Stimulated activated CD4-positive, alpha-beta T cell treated with anti-CD3 and anti-CD28 coated beads, Interleukin-4, amount 100 ng/mL, for 48 hours (primary cell): ENCODE measurements at places on chromosomes 5 and 9.

- DNase-seq = no peak
Measured at GRCh38 chr9:130453487-130453886, 8.7 kb downstream of the ASS1 start.

GRCh38 chr5:57666582-57666981, 184.0 kb upstream of the ACTBL2 start:
- no peak for DNase-seq

DNA sequence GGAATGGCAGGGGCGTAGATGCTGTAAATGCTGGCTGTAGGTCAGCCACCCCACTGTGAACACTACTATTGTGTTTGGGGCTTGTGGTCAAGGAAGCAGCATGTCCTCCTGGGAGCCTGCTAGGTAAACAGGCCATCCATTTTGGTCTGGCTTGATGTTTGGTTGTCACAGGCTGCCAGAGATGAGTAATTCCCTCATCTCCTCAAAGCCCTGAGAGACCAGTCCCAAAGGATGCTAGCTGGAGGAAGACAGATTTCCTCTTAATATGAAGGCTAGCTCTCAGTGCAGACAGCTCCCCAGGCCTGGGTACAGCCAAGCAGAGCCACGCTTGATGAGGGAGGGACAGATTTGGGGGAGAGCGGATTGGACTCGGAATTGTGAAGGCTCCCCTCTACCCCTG, 72.5 kb upstream of the MAP1B start:
- DNase-seq = no peak

- no peak for DNase-seq
Measured at GRCh38 chr9:107615321-107615720, 125.8 kb upstream of the KLF4 start.

DNA sequence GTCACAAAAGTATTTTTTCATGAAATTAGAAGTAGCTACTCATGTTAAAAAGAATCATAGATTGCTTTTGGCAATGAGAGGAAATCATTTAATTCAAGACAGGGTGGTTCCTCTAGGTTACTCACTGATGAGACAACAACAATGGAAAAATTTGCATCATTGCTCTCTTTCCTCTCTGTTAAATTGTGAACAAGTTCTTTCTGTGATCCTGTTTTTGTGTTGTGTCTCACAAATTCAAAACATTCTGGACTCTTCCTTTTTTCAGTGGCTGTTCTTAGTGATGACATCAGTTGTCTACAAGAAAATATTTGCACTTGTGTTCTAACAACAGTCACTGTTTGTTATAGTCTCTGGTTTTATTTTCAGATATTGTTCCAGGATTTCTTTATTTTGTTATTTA, 95.3 kb downstream of the XRCC4 start:
- DNase-seq = no peak

GRCh38 chr5:168991311-168991710, 309.6 kb downstream of the SLIT3 start:
- no peak for DNase-seq

- no peak for DNase-seq
Measured at GRCh38 chr5:176497852-176498251, 39.4 kb downstream of the RNF44 start.

DNA sequence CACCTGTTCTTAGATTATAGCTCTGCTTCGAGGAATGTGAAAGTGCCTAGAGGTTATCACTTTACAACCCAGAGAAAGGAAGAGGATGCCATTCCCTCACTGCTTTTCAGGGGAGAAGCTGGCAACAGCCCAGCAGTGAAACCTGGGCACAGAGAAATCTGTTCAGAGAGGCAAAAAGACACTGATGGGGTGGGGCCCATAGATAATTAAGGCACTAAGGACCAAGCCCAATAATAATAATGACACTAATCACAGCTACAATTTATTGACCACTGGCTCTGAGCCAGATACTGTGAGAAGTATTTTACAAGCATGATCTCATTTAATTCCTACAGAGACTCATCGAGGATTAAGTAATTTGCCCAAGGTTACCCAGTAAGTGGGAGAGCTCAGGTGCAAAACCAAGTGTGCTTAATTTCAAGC, 168.3 kb downstream of the PIK3R1 start:
- no peak for DNase-seq

DNA sequence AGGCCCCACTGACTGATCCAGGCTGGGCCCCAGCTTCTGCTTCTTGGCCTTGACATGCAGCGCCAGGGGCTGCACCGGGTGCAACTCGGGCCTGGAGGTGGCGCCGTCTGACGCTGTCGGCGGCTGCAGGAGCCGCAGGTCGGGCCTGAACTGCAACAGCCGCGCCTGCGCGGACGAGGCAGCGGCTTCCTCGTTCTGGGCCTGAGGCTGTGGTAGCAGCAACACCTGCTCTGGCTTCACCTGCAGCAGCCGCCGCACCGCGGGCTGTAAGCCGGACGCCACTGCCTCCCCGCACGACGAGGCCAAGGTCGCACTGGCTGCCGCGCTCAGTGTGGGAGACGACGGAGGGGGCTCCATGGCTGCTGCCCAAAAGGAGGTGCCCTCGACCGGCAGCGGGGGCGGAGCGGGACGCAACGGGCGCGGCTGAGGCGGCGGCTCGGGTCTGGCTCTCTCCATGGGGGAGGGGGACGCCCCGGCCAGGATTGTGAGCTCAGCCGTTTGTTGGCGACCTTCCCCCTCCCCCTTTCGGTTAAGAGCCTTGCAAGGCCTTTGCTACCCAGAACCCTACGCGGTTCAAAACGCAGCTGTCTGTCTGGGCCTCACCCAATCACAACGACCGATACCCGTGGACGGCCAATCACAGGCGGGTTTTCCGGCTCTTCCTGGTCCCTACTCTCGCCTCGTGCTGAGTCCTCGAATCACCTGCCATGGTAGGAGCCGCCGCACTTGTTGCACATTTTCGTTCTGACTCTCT, 438 bp downstream of the SOX30 start:
- peak; percentile 68 for DNase-seq

DNA sequence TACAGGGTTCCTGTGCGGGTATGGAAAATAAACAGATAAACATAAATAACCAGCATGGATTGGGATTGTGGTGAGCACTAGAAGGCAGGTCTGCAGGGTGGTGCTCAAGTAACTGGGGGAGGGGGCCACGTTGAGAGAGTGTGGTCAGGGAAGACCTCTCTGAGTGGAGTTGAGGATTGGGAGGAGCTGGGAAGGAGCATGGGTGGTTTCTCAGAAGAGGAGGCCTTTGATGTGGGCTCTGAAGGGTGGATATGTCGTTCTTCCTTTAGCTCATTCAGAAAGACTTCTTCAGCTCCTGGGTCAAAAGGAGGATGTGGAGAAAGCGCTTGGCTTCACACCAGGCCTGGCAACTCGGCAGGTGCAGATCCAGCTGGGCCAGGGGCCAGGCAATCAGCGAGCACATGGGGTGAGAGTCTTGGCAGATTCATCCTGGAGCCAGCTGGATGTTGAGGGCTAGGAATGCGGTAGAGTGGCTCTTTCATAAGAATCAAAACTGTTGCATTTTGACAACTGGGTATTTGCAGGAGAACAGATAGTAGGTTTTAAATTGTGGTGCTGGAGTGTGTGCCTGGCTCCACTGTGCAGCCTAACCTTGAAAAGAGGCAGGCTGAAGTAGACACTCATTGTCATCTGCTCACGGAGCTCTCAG, 71.7 kb downstream of the PCSK5 start:
- DNase-seq = no peak

DNA sequence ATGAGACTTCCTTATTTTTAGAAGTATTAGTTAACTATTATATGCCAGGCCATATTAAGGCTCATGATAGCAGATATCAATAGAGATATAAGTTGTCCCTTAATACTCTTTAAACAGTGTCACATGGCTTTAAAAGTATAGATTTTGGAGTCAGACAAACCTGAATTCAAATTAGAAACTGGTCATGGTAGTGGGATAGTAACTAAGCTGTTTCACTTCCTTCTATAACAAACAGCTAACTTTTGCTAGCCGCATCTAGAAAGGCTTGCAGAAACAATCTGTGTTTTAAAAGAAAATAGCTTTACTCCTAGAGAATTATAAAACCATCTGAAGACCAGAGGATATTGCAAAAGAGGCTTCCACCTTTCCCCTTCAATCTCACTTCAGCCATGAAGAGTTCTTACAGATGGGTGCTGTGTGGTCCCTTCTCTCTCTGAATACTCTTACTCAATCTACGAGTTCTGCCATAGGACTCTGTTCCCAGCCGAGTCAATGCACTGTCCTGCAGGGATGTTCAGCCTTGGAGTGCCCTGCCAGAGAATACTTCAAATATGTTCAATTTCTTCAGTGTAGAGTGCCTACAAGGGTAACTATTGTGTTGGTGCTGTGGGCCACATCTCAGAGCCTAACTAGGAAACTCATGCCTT, 810.2 kb downstream of the EFNA5 start:
- DNase-seq = no peak
